Stimulated activated CD4-positive, alpha-beta T cell treated with anti-CD3 and anti-CD28 coated beads, Interleukin-1b, Interleukin-23, amount 100 ng/mL, for 1 hour (primary cell): ENCODE measurements at places on chromosomes 2 and 18.

DNA sequence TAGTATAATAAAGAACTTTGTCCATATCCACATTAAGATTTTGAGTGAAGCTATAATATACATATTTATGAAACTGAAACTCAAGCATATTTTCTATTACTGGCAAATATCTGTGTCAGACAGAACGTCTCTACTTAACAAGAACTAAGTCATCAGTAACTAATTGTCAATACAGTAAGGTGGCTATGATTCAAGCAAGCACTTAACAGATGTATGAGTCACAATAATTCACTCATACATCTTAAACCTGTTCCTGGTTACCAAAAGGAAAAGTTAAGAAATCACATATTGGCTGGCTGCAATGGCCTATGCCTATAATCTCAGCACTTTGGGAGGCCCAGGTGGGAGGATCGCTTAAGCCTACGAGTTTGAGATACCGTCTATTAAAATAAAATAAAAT lies 96.0 kb downstream of the SOS1 start:
- no peak for DNase-seq

GRCh38 chr2:12340164-12340563 lies 376.6 kb upstream of the TRIB2 start:
- no peak for DNase-seq

GRCh38 chr18:64026350-64026749 lies 56.5 kb downstream of the SERPINB8 start:
- no peak for DNase-seq

DNA sequence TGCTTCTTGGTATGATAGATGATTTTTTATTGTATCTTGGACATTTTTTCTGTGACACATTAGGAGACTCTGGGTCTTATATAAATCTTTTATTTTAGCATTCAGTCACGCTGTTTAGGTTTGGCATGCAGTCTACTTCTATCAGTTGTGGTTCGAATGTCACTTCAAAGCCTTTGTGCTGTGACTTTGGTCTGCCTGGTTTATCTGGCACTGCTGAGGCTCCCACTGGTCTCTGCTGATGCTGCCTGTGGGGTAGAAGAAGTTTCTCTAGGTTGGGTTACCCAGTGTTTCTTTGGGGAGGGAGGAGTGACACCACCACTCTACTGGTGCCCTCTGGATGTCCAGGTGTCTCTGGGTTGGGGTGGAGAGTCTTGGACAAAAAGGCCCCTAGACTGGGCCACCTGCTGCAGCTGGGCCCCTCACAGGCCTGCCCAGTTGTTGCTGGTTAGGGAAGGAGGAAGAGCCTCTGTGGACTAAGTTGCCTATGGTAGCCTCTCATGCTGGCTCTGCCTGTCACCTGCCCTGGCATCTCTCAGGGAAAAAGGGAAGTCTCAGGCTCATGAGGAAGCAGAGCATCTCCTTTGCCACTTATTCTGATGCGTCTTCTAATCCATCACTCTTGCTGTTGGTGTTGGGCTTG lies 115.4 kb upstream of the HS6ST1 start:
- no peak for DNase-seq

DNA sequence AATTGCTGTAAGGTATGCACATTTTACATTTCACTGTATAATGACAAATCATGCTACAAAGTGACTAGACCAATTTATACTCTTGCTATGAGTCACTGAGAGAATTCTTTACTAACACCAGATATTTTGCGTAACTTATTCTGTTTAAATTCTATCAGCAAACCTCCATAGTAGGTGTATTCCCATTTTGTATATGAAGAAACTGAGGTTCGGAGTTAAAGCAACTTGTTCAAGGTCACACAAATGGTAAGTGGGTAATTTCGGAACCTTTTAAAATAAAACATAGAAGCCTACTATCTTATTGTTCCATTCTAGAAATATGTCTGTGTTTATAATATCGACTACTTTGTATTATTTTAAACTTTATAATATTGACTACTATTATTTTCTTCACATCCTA lies 15.9 kb upstream of the CPS1 start:
- no peak for DNase-seq

- no peak for DNase-seq
These were observed 835.9 kb upstream of the CHAC2 start for GRCh38 chr2:52931660-52932059.
